ENCODE measurements at places on chromosomes 6 and 20.
A peak's percentile ranks its signal among the peaks of the same experiment; 100 is the strongest.

- no peak for DNase-seq
Measured at GRCh38 chr6:18492972-18493371, 105.8 kb downstream of the RNF144B start.

DNA sequence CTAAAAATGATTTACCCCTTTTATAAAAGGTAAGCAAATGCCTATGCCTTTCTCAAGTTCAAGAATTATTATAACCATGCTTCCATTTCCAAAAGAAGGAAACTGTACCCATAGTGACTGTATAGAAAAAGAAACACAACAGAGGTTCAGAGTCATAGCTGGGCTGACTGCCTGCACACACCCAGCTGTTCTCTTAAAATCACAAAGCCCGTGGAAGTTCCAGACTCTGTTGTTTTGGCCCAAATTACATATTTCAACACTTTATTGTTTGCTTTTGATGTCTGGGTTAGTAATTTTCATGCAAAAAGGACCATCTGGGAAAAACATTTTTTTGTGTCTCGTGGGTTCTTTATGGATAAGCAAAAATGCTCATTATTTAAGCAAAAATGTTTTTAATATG lies 99.2 kb downstream of the LCA5 start:
- DNase-seq: no peak

DNA sequence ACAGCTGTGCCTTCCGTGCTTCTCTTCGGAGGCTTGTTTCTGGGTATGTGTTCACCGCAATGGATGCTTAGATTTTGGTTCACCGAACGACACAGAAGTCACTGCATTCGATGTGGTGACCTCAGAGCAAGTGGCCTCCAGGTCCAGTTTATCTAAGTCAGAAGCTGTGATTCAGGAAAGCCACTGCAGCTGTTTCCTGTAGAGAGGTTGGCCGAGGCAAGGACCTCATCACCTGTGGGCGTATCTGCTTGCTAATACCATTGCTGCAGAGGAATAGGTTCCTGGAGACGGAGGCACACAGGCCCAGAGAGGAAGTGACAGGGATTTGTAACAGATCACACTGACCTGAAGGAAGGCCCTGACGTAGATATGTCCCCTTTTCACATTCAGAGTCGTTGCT lies 82.7 kb downstream of the FARS2 start:
- no peak for DNase-seq

GRCh38 chr20:7579888-7580287 lies 360.4 kb downstream of the HAO1 start:
- no peak for DNase-seq

GRCh38 chr6:139597087-139597763 lies 222.8 kb upstream of the CITED2 start:
- no peak for DNase-seq

GRCh38 chr6:146870760-146871159 lies 272.0 kb downstream of the ADGB start:
- no peak for DNase-seq

- DNase-seq: no peak
Measured at GRCh38 chr6:159929819-159930218, 39.0 kb downstream of the MAS1 start.

GRCh38 chr6:105898286-105898685 lies 187.8 kb upstream of the PRDM1 start:
- no peak for DNase-seq

DNA sequence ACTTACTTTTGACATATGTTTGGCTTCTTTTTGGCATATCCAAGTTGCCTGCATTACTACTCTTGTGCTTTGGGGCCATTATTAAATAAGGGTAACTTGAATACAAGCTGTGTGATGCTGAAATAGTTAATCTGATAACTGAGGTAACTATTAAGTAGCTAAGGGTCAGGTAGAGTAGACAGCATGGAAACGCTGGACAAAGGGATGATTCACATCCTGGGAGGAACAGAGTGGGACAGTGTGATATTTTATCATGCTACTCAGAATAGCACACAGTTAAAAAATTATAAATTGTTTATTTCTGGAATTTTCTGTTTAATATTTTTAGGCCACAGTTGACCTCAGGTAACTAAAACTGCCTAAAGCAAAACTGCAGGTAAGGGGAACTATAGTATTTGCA lies 483.9 kb downstream of the RFPL4B start:
- no peak for DNase-seq

DNA sequence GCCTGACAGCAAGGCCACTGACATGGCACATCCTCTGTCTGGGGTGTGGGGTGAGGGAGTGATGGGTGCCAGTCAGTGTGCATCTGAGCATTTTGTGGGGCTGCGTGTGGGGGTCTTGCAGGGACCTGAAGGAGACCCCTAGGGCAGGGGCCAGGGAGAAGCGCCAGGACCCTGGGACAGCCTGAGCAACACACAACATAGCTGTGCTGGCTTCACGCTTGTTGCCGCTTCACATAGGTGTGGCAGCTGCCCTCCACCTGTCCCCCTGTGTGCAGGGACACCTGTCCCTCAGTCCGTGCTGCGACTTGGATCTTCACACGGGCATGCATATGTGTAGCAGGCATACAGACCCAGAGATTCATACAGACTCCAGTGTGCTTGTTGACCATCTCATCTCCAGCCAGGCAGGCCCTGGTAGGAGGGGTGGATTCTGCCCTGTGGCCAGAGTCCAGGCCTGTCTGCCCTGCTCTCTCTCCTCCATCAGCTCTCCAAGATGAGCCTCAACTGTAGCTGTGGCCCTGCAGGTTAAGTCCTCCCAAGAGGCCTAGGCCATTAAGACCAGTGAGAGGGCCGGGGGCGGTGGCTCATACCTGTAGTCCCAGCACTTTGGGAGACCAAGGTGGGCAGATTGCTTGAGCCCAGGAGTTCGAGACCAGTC lies 3.2 kb upstream of the NPBWR2 start:
- DNase-seq: no peak

DNA sequence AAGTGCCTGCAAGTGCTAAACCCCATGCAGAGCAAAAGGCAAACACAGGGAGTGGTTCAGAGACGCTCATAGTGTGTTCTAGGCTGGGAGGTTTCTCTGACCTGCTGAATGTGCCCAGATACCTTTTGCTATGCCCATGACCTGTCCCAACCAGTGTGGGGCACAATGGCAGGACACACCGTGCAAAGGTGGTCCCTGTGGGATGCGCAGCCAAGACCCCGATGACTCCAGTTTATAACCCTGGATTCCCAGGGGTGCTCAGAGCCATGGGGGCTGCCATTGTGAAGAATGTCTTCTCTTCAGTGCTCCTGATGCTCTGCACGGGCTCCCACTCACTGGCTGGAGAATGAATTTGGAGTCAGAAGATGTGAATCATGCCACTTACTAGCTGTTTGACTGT lies 2.2 kb upstream of the NINL start:
- no peak for DNase-seq

GRCh38 chr20:62365814-62366369 lies 1.2 kb downstream of the LAMA5 start:
- DNase-seq: no peak

DNA sequence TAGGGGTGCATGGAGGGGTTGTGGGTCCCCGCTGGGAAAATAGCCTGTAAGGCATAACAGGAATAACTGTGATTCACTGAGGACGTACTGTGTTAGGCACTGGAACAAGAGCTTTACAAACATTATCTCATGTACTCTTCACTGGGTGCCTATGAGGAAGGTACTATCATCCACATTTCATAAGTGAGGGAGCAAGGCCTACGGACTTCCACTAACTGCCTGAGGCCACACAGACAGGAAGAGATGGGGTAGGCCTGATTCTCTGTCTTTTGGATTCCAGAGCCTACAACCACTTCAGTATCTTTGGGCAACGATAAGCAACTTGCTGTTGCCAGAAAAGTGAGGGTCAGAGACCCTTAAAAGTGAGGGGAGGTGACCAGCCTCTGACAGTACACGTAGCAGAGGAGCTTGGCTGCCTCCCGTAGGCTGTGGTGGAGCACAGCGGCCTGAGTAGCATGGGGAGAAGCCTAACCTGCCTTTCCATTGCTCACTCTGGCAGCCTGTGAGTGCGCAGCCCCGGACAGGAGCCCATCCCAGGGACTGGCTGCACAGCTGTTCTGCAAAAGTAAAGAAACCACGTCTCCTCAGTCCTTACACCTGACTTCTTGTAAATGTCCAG lies 30.4 kb downstream of the PSMB1 start:
- no peak for DNase-seq

- DNase-seq: no peak
Measured at GRCh38 chr6:3610206-3610605, 141.3 kb downstream of the PXDC1 start.

DNA sequence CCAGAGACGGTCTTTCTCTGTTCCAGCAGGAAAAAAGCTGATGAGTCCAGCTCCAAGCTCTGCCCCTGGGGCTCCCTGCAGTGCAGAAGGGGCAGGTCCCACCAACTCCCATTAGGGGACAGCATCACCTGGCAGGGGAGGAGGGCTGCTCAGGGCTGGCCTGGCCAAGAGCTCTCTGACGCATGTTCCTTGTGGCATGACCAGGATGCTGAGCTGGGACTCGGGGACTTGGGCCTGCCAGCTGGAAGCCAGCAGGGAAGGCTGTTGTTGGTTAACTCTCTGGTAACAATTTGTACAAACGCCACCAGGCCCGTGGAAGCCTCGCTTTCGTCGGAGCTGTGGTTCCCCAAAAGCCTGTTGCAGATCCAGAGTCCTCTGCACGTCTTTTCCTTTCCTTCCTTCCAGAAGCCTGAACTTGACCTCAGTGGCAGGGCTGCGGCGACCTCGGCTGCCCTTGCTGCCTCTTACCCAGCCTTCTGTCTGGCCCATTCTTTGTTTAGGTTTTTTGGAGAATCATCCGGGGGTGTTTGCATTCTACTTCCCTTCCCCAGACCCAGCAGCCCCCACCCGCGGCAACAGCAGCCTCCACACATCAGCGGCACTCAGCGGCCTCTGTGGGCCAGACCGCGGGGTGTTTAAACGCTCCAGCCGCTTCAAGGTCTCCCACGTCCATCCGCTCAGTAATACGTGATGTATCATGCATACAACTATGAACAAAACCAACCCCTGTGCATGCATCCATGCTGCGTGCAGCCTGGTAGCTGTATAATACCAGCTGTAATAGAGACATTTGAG lies 63.3 kb downstream of the GNAS-AS1 start:
- no peak for DNase-seq

GRCh38 chr6:146990821-146991798 lies 213.1 kb upstream of the STXBP5 start:
- DNase-seq: no peak

DNA sequence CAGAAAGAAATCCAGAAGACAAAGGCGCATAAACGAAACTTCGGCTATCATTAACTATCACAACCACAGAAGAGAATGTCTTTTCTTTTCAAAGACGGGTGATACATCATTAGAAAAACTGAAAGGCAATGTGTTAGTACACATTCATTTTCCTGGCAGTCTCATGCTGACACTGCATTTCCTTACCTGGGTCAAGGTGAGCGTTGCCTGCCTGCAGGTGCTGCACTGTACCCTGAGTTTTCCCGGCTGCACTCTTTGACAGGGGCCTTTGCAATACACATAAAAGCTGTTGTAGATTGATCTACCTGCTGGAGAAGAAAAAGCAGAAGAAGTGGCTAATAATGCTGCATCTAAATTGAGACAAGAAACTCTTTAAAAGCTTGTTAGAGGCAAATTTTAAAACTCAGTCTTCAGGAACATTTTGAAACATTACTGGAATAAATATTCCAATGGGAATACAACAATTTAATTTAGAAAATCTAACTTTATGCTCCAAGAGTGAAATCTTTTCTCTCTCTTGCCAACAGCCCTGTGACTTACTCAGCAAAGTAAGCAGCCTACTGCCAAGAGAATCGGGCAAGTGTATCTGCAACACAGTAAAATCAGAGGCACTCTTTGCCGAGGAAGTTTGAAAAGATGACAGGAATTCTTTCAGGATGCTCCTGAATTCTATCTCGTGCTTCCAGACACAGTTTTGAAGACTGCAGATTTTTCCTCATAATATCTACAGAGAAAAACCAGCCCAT lies 526.4 kb downstream of the PRKN start:
- DNase-seq: no peak

GRCh38 chr20:3447321-3447720 lies 23.5 kb upstream of the ATRN start:
- no peak for DNase-seq

- no peak for DNase-seq
Measured at GRCh38 chr20:57860576-57860975, 150.8 kb upstream of the PMEPA1 start.

- no peak for DNase-seq
Measured at GRCh38 chr6:31725502-31726350, 2.6 kb downstream of the MPIG6B start.

DNA sequence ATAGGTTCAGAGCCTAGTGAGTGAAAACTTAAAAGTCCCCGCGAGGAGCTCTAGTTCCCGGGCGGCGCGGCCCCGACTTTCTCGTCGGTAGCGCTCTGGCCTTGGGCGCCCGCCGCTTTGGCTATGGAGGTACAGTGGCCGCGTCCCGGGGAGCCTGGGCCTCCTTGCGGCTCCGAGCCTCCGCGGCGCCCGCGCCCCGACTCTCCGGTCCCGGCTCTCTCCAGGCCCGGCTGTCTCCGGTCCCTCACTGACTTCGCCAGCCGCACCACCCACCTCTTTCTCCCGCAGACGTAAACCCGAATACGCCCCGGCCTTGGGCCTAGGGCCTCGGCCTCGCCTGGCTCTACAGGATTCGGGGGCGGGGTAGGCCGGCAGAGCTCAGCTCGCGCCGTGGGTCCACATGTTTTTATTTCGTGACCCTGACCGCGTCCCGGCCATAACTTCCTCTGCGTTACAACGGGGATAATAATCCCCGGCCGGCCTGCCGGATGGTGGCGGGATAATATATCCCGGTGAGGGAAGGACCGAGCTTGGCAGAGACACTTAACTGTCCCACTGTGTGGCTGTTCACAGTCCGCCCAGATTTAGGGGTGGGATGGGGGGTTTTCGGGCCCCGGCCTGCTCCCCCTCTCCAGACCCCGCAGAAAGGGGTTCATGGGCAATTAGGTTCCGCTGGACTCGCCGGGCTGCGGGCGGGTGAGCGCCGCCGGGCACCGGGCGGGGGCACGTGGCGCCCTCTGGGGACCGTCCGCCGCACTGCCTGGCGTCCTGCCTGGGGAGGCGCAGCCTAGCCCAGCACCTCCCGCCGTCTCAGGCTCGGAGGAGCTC lies 10.0 kb upstream of the TBX18 start:
- DNase-seq: peak; percentile 52

GRCh38 chr20:48770700-48771442 lies 56.9 kb downstream of the PREX1 start:
- DNase-seq: no peak

GRCh38 chr20:63857764-63858392 lies 3.4 kb upstream of the ABHD16B start:
- no peak for DNase-seq

- peak; percentile 29 for DNase-seq
Measured at GRCh38 chr6:132937466-132937906, 123.1 kb downstream of the RPS12 start.

- DNase-seq: no peak
Measured at GRCh38 chr6:80404889-80405288, 298.4 kb downstream of the BCKDHB start.
